ENCODE measurements at places on chromosomes 3 and 15.

DNA sequence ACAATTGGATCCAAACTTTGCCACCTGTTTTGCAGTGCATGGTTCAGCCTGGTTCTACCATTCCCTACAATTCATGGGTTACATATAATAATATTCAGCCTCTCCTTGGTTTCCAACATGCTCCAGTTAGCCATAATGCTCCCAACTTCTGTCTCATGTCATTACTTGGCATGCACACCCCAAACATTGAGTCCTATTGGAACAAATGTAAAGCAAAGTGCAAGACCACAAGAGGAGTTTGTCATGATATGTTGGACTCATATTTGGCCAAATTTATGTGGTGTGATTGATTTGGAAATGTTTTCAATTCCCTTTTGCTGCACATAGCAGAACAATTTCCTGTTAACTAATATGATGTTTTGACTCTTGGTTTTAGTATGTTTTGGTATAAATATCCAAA is 50.2 kb downstream of the KCNAB1 start:
- no peak for DNase-seq

GRCh38 chr15:62469478-62469873 is 304.4 kb upstream of the C2CD4B start:
- no peak for DNase-seq

DNA sequence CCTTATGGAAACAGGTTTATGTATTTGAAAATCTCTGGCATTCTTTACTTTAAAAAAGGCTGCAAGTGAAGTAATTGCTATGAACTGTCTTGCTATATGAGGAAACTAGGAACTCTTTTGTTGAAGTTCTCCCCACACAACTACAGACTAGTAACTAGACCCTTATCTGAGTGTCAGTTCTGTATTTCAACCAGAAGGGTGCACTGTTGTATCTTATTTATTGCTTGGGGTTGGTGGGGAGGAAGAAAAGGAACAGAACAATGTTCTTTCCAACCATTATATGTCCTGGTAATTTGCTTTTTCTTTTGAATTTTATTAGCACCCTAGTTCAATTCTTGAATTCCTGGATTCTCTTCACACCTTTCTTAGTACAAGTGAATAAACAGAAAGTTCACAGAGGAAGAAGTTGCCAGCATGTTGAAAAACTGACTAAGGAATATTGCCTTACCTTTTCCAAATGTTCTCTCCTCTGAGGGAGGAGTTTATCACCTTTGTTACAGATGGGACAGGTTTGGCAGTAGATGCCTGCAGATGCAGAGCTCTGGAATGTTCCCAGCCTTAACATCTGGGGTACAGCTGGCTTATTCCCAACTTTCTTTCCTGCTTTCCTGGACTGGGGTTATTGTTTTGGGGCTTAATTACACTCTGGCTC is 162.4 kb upstream of the CFAP20DC start:
- DNase-seq = peak; percentile 3

GRCh38 chr3:29936766-29937165 is 655.9 kb downstream of the RBMS3 start:
- no peak for DNase-seq

GRCh38 chr3:24299806-24300626 is 194.6 kb downstream of the THRB start:
- DNase-seq = no peak

GRCh38 chr3:190288836-190289235 is 33.4 kb downstream of the CLDN1 start:
- no peak for DNase-seq

- DNase-seq = no peak
Measured at GRCh38 chr15:78167227-78167888, 18.2 kb downstream of the IDH3A start.

GRCh38 chr3:134360046-134360445 is 14.2 kb downstream of the AMOTL2 start:
- DNase-seq = no peak

DNA sequence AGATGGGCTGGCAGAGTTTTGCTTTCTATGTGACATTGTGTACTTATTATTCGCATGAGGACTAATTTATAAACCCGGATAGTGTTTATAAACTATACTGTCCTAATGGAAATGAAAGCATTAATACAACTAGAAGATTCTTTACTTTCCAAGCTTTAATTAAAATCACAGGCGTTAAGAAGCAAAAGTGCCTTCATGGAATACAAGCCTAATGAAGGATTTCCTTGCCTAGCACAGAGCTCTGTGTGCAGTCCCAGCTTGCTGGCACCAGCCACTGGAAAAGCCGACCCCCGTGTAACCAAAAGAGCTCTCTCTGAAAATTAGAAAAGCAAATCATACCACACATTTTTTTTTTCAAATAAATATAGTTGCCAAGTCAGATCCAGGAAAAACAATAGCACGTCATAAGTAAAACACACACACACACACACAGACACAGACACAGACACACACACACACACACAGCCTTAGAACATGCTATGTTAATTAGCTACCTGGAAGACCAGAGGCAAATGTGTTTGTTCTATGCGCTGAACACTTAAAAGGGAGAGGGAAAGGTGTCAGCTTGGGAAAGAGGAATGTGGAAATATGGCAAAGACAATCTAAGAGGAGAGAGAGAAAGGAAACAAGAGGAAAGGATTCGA is 1084.2 kb downstream of the TUSC7 start:
- DNase-seq = no peak

Measured in NCI-H1930 (cell line).